Thoracic aorta (tissue), 2 donors: ENCODE measurements at places on chromosomes 12 and 14.

DNA sequence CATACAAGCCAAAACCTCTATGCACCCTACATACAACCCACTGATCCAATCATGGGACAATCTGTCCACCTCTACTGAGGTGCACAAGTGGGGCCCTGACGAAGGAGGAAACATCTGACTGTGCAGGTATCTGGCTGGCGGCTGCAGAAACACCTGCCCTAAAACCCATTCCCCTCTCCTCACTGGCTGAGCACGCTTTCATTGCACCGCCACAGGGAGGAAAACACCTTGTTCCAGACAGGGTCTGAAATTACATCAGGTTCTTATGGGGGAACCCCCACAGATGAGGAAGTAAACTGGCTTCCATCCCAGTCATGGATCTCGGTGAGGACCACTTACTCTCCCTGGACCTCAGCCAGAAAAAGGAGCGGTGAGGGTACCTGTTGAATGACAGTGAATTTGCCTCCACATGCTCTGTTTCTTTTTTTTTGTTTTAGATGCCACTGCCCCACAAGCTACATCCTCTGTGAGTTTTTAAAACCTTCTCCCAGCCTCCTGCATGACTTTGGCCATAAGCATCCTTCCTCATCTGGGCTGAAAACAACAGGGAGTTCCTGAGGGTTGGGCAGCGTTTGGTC is 23.8 kb upstream of the DGLUCY start:
- no peak for DNase-seq

DNA sequence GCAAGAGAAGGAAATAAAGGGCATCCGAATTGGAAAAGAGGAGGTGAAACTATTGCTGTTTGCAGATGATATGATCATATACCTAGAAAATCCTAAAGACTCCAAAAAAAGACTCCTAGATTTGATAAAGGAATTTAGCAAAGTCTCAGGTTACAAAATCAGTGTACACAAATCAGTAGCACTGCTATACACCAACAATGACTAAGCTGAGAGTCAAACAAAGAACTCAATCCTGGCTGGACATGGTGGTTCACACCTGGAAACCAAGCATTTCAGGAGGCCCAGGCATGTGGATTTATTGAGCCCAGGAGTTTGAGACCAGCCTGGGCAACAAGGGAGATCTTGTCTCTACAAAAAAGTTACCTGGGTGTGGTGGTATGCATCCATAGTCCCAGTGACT is 188.7 kb upstream of the PLXNC1 start:
- no peak for DNase-seq

DNA sequence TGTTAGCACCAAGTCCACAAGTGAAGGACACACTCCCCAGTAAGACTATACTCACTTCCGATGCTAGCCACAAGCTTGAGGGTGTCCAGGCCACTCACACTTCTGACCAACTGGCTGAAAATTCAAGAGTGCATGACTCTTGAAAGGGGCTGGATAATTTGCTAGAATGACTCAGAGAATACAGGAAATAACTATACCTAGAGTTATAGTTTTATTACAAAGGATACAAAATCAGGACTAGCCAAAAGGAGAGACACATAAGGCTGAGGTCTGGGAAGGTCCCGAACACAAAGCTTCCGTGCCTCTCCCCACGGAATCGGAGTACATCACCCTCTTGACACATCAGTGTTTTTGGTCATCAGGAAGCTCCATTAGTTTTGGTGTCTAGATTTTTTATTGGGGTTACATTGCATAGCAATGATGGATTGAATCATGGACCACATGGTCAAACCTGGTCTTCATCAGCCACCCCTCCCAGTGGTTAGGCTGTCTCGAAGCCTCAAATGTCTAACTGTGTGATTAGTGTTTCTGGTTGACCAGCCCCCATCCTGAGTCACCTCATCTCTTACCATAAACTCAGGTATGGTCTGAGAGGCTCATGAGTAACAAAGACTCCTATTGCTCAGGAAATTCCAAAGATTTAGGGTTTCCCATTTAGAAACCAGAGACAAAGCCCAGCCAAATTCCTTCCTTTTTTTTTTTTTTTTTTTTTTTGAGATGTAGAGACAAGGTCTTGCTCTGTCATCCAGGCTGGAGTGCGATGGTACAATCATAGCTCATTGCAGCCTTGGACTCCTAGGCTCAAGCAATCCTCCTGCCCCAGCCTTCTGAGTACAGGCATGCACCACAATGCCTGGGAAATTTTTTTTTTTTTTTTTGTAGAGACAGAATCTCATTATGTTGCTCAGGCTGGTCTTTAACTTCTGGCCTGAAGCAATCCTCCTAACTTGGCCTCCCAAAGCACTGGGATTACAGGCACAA is 472.0 kb upstream of the TBX3 start:
- DNase-seq, result no peak

GRCh38 chr14:69042787-69043444 is 63.8 kb upstream of the ACTN1 start:
- peak; percentile 33 for DNase-seq

- DNase-seq, result no peak
Observed at GRCh38 chr14:98647754-98648153, 624.2 kb downstream of the BCL11B start.

- DNase-seq, result no peak
Observed at GRCh38 chr14:28756884-28757570, 9.6 kb upstream of the FOXG1 start.

GRCh38 chr12:100171248-100171647 is 28.6 kb upstream of the BLTP3B start:
- DNase-seq, result no peak

GRCh38 chr12:107732365-107732764 is 28.6 kb downstream of the PRDM4 start:
- DNase-seq, result no peak

- no peak for DNase-seq
Observed at GRCh38 chr14:75589931-75590330, 11.5 kb downstream of the FLVCR2 start.

- DNase-seq, result no peak
Observed at GRCh38 chr14:57725399-57726077, 140.4 kb downstream of the SLC35F4 start.

DNA sequence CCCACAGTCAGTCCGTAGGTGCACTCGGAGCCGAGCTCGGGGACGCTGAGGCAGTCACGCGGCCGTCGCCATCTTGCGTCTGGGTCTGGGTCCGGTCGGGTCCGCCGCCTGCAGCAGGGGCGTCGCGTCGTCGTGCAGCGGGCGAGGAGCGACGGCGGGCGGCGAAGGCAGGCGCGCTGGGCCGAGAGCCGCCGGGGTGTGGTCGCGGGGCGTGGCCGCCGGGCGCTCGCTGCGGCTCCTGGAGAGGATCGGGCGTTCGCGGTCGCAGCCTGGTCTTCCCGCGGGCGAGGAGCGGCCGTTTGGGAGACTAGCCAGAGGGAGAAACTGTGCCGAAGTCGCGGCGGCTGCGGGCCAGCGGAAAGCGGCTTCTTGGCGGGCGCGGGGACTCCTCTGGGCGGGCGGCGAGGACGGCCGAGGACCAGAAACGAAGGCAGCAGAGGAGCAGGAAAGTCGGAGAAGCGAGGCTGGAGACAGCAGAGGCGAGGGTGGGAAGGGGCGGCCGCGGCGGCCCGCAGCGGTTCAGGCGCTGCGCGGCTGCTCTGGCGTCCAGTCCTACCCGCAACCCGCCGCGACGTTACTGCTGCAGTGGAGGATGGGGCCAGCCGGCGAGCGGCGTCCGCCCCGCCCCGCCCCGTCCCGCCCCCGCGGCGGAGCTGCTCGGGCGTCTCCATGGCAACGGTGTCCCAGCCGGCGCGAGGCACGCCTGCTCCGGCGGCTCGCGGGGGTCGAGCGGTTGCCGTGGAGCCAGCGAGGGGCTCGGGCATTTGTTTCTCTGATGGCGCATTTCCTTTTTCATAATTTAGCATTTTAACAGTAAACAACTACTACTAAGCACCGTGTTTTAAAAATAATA is at the start of gene PNMA1:
TSS of gene PNMA1 (minus strand) at position 582 of the 853 bp plus-strand sequence. CDS start 745 bp downstream, outside the sequence.
- DNase-seq, result peak; percentile 64

DNA sequence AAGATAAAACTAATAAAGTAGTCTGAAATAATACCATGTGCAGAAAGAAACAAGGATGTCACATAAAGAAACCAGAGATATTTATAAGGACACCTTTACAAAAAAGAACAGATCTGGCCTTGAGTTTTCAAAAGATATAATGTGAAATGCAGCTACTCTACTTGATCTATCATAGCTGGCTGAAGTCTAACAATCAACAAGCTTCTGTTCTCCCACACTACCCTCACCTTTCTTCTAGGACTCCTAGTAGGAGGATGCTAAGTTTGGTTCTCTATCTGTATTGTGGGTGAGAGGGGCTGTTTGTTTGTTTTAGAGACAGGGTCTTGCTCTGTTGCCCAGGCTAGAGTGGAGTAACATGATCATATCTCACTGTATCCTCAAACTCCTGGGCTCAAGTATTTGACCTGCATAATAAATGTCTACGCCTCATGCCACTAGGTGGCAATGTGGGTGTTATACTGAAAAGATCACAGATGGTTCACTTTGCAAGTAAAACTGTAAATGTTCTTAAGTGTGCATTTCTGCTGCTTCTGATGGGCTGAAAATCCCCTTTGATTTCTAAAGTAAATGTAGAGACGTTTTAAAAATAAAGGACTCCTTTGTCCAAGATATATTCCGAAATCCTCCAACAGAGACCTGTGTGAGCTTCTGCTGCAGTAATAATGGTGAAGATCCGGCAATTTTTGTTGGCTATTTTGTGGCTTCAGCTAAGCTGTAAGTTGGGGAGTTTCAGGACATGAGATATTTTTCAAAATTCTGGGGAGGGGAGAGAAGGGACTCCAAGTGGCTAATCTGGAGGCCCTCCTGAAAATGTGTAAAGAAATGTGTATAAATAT is 269.3 kb downstream of the DAD1 start:
- peak; percentile 11 for DNase-seq

DNA sequence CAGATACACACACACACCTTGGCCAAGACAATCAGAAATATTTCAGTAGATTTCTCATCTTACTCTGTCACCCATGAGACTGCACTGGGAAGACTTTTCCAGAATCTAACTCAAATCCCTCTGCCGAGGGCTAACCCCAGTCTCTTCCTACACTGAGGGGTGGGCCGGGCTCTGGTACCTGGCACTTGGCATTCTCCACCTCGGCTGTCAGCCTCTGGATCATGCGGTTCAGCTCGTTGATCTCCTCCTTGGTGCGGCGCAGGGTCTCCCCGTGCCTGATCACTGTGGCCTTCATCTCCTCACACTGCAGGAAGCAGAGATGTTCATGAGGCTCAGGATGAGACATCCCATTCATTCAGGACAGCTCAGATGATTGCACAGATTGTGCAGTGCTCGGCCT is 4.9 kb downstream of the KRT83 start:
- no peak for DNase-seq

GRCh38 chr12:25017336-25017735 is 68.4 kb upstream of the BCAT1 start:
- DNase-seq, result no peak

GRCh38 chr12:69475237-69475975 is 5.2 kb downstream of the FRS2 start:
- no peak for DNase-seq

DNA sequence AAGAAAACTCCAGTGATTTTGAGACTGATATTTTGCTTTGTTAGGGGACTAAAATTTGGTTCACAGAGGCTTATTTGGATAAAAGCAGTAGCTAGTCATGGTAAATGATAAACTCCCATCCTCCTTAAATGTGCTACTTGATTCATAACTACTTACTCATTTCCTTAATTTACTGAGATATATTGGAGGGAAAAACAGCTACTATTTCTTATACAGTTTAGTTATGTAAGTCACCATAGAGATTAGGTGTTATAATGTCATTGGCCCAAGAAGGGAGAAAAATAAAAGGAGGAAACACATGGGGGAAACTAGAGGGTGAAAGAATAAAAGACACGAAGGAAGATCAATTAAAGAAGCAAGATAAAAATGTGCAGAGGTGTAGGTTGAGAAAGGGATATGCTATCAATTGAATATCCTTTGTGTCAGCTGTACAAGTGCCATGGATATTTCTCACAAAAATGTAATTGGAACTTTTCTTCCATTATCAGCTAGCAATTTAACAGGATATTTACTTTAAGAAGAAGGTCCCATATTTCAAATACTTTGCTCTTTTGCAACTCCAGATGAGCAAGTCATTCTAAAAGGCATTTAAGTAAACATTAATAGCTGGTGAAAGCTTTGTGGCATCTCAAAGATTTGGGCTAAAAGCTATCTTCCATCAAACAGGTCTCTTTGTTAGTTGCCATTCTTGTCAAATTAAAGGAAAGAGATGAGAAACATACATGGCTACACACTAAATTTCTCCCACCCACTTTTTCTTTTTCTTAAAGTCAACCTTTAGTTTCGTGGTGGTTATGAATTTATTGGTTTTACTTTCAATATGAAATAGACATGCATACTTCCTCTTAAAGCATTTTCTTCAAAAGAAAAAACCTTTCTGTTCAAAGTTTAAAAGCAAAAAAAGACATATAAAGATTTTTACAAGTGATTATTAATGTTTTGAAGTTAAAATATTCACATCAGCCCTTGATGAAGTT is 439.5 kb downstream of the CCER1 start:
- DNase-seq, result no peak

DNA sequence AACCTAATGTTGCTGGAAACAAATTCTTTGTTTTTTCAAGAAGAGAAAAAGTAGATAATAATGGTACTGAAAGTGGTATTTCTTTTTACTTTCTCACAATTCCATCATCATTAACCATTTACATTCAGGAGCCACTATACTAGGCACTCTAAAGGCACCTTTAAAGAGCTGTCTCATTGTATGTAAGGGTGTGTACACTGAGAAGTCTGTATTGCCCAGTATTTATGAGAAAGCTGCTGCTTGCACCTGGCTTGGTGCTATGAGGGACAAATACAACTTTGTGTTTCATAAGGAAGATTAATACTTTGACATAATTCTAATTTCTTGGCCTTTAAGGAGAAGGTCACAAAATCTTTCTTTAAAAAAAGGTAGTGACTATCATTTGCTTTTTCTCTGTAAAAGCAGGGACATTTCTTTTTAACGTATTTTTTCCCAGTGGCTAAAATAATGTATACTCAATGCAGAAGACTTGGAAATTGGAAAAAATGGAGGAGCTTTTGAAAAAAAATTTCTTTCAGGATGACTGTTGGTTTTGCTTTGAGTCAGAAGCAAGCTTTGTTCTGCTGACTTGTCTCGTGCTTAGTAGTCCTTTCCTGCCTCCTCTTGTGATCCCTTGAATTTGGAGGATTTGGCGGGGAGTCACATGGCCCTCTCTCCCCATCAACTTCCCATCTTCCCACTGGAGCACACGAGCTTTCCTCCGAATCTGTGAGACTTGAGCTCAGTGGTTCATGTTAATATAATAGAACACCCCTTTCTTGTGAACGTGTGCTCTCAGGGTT is 50.1 kb downstream of the RASSF3 start:
- no peak for DNase-seq

- DNase-seq, result no peak
Observed at GRCh38 chr12:1289371-1290155, 298.5 kb downstream of the ERC1 start.

- peak; percentile 29 for DNase-seq
Observed at GRCh38 chr12:132084621-132085290, 59.4 kb downstream of the DDX51 start.

DNA sequence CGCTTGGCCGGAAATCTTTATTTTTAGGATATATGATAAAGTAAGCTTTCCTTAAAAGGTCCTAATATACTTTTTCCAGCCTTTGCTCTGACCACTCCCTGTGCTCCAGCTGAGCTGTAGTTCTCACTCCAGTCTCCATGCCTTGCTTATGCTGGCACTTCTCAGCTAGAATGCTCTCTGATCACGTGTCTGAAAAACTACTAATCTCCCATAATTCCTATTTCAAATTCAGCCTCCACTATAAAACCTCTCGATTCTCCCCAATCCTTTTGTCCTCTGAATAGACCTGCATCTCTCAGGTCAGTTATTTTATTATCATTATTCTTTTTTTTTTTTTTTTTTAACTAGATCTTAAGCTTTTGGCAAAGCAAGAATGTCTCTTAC is 3.7 kb downstream of the BIN2 start:
- no peak for DNase-seq

GRCh38 chr14:63773504-63773903 is 45.6 kb upstream of the SGPP1 start:
- DNase-seq, result no peak
